ENCODE measurements at places on chromosomes 3 and 15.

DNA sequence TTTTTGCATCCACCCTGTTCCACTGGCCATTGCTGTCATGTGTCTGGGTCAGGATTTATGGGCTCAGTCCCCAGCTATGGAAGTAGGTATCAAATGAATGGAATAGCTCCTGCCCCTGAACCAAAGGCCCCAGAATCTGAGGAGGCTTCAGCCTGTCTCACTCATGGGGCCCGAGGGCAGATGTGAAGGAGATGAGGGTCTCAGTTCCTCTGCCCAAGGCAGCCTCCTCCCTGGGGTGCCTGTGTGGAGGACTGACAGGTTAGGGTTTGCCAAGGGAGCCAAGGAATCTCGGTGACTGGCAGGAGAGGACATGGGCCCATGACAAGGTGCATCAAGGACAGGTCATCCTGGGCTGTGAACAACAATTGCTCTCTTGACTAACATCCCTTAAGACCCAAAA is 70.4 kb downstream of the CPN2 start:
- DNase-seq = no peak

DNA sequence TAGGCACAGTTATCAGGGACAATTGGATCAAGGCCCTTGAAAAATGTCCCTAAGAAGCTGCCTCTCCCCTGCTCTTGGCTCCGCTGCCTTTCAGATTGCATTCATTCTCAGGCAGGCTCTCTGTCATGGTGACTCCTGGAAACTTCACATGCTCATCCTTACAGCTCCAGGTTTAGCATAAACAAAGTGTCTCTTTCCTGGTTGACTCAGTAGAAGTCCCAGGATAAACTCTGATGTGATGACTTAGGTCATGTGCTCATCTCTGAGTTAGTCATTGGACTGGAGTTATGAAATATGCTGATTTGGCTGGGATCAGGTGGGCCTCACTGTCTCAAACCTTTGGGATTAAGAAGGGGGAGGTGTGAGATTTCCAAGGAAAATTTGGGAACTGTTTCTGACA is 243.8 kb downstream of the ZNF621 start:
- DNase-seq = no peak

DNA sequence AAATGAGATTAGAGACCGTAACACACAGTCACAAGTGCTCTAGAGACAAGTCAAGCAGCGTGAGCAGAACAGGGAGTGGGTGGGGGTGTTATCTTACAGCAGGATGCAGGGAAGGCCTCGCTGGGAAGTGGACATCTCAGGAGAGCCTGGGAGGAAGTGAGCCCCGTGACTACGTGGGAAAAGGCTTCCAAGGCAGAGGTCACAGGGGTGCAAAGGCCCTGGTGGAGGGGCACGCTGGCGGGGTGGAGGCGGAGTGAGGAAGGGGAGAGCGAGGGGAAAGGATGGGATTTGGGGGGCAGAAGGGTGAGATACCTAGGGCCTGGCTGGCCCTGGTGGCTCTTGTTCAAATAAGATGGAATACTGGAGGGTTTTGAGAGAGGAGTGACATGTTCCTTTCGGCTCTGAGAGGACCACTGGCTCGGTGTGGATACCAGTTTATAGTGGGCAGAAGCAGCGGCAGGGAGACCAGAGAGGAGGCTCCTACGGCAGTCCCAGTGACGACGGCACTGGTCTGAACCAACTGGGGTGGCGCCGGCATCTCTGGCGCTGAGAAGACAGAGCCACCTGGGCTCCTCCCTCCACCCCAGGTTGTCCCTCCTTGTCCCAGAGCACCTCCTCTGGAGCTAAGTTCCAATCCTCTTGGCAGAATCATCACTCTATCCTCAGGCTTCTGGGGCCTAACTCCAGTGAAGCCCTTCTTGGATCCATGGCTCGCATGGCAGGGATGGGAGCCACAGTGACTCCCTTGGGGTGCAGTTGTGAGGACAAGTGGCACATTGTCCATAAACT is 266.2 kb upstream of the LYSMD4 start:
- DNase-seq = no peak

DNA sequence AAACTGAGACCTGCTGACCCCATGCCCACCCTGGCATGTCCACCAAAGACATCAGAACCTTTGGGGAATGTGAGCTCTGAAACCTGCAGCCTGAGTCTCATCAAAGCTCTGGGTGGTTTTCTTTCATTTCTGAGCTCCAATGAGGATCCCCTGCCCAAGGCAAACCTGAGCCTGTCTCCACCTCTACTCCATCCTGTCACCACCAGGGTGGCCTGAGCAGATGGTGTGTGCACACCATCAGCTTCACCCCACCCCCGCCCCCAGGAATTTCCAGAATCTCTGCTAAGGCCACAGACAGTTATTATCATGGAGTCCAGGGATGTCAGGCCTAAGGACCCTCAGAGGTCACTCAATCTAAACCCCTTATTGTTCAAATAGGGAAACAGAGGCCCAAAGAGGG is 1.3 kb downstream of the XIRP1 start:
- DNase-seq = no peak

DNA sequence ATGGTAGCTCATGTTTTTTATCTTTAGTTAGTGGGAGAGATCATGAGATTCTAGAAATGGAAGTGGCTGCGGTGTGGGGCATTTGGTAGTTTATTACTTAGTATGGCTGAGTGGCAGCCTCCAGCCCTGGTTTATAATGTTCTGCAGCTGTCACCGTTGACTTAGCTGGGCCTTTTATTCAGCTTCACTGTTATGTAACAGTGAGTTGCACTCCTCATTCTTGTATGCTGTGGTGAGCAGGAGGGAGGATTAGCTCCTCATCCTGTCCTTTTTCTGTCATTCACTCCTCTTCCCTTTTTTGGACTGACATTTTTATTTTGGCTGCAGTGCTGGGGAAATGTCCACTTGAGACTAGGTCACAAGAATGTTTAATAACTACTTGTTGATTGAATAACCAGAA is 29.5 kb downstream of the RAD54L2 start:
- no peak for DNase-seq

DNA sequence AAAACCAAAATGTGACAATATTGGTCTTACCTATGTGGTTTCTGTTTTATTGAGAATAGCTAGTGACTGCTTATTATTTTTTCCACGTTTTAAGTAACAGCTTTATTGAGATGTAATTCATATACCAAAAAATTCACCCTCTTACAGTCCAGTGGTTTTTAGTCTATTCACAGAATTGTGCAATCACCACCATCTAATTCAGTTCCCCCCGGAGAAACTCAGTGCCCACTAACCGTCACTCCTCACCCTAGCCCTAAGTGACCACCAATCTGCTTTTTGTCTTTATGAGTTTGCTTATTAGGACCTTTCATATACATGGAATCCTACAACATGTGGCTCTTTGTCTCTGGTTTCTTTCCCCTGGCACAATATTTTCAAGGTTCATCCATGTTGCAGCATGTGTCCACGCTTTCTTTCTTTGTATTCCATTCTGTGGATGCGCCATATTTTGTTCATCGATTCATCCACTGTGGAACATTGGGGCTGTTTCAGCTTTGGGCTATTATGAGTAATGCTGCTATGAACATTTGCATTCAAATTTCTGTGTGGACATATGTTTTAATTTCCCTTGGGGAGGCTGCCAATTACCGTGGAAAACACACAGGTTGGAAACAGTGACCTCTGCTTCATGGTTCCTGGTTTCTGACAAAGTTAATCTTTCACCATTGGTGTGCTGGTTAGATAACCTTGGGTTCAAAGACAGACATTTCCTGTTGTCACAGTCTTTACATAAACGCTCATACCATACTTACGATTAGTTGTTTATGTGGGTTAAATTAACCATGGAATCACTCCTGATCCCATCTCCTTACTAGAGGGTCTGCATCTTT is 3.2 kb upstream of the BCL2L10 start:
- DNase-seq = no peak

DNA sequence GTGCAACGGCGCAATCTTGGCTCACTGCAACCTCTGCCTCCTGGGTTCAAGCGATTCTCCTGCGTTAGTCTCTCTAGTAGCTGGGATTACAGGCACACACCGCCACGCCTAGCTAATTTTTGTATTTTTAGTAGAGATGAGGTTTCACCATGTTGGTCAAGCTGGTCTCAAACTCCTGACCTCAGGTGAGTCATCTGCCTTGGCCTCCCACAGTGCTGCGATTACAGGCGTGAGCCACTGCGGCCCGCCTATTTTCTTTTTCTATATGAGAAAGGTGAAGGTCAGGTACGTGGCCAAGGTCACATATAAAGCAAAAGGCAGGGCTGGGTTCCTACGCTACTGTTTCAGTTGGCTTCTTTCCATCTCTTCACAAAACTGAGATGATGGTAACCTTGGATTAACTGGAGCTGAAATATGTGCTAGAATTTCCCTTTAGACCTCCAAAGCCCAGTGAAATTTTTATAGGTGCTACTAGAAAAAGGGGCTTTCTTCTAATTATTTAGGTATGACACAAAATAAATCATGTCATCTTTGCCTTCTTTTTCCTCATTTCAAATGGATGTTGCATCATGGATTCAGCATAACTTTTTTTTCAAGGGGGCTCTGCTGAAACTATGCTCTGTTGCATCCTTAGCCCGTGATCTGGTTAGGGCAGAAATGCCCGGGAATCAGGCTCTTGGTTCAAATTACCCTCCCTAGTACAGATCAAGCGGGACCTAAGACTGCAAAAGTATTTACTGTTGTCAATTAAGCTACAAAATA is 68.5 kb downstream of the MYO1E start:
- DNase-seq = no peak
